GM23248 (cell line): ENCODE measurements at places on chromosomes 5 and 9. TPM values are rescaled to one million over a fixed set of nuclear protein-coding genes. Genes with fewer than 3 reads are reported as not detected.

The PROB1 gene
- 0.55 and 0.63 TPM in 2 replicates for polyA plus RNA-seq

The PRUNE2 gene
- polyA plus RNA-seq, result 2.0 and 2.8 TPM in 2 replicates

The TTC23L gene
- not detected in 2 replicates for polyA plus RNA-seq

The UBE2QL1 gene
- not detected in 2 replicates for polyA plus RNA-seq

The MATR3 gene
- polyA plus RNA-seq, result 209 and 215 TPM in 2 replicates

The PCDHGC4 gene
- 0.11 and 0.16 TPM in 2 replicates for polyA plus RNA-seq

The NOXA1 gene
- polyA plus RNA-seq, result 0.15 and 0.39 TPM in 2 replicates

The BSPRY gene
- not detected in 2 replicates for polyA plus RNA-seq

The CAMK2A gene
- not detected in 2 replicates for polyA plus RNA-seq

The NDST1 gene
- polyA plus RNA-seq, result 39.1 and 41.3 TPM in 2 replicates

The BTNL3 gene
- not detected in 2 replicates for polyA plus RNA-seq

The CYSTM1 gene
- 42.3 and 45.5 TPM in 2 replicates for polyA plus RNA-seq

The UBTD2 gene
- polyA plus RNA-seq, result 16.7 and 17.3 TPM in 2 replicates

The SPINK4 gene
- polyA plus RNA-seq, result not detected in 2 replicates

The ADGRD2 gene
- polyA plus RNA-seq, result not detected in 2 replicates
